ENCODE measurements at places on chromosomes 16 and 17. TPM values are rescaled to one million over a fixed set of nuclear protein-coding genes. Genes with fewer than 3 reads are reported as not detected.

DNA sequence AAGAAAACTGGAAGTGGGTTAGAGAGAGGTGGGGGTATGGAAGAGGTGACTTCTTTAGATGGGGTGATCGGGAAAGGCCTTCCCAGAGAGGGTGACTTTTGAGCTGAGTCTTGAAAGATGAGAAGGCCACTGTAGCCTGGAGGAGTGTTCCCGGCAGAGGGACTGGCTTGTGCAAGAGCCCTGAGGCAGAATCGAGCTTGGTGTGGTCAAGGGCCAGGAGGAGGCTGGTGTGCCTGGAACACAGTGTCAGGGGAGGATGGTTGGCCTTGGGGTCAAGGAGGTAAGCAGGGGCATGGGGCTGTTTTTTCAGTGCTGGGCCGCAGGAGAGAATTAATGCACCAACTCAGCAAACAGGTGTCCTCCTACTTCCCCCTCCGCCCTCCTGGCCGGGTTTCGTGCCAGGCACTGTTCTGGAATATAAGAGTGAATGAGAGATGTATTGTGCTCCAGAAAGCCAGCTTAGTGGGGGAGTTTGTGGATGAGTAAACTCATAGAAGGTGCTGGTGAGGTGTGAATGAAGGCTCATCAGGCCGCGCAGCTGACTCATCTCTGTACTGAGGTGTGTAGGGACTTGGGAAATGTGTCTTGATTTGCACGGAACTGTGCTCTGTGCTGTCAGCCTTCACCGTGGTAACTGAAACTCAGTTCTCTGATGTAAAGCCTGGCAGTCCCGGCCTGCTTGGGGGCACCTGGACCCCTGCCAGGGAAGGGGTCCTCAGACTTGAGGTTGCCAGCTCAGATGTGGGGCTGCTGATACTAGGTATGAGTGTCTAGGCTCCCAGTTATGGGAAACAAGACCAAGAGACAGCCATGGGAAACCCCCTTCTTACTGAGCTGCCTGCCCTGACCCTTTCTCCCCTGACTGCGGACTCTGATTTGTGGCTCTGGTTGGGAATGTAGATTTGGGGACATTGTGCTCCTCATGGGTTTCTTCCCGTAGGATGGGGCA is 15.3 kb downstream of the KSR1 start:
- DNase-seq, result peak; percentile 56

DNA sequence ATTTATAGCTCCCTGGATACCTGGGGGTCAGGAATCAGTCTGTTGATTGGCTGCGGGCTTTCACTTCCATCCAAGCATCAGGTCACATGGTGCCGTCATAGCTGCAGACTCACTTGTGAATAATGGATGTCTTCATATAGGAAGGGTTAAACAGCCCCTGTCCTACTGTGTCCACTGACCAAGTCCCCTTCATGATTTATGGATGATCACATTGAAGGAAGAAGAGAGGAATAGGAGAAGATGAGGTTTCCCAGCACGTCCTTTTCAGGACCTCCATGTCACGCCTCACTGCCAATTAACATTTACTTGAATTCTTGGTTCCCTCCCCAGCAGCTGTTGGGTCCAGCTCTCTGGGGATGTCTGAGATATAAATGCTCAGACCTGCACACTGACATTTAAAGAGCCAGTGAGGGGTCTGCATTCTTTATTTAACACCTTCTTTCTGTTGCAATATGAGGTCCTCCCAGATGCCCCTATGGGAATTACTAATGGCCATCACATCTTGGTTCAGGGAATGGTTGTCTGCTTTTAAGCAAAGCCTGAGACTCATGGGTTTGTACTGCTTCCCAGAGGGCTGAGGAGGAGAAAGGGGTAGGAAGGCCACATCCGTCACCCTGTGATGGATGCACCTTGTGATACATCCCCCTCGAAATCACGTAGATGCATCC is 230.6 kb upstream of the HSBP1 start:
- no peak for DNase-seq

DNA sequence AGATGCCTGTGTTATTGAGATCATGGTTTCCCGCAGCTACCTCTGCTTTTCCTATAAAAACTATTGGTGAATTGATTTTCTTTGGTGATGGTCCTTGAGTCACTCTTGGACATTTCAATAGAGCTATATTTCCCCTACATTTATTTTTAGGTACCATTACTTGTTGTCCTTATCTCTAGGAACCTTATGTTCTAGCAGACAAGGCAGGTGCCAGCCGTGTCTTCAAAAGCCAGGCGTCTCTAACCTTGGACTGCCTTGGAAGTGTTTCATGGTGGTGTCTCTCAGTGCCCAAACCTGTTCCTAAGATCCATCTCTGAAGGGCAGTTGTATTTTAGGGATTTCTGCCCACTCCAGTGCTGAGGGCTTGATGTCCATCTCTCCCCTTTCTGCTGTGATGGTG is 77.4 kb upstream of the CLEC18A start:
- no peak for DNase-seq

- peak; percentile 65 for DNase-seq
Observed at GRCh38 chr17:57833179-57833939, 16.5 kb downstream of the MRPS23 start.

- no peak for DNase-seq
Observed at GRCh38 chr17:45703348-45703747, 80.8 kb upstream of the CRHR1 start.

GRCh38 chr16:64406770-64407181 is 715.1 kb downstream of the CDH11 start:
- DNase-seq, result no peak

DNA sequence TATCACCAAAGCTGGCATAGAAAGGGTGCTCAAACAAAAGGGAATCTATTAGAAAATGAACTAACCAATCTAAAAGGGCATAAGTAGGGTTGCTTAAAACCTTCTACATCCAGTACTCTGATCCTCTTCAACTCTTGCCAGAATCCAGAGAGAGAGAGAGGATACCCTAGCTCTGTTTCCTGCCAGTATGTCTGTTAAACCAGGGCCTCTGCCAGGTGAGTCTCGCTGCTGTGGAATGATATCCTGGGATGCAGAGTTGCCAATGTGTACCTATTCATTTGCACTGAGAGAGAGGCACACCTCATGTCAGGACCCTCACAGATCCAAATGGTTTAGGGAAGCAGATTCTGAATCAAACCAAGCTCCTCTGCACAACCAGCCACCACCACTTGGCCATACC is 79.8 kb upstream of the DYNLRB2 start:
- no peak for DNase-seq

GRCh38 chr17:15261258-15261801 is 3.8 kb downstream of the PMP22 start:
- DNase-seq, result peak; percentile 74

SOX9 gene
- total RNA-seq, result 16.1 TPM

MYO18A gene
- total RNA-seq, result 359 TPM

DNA sequence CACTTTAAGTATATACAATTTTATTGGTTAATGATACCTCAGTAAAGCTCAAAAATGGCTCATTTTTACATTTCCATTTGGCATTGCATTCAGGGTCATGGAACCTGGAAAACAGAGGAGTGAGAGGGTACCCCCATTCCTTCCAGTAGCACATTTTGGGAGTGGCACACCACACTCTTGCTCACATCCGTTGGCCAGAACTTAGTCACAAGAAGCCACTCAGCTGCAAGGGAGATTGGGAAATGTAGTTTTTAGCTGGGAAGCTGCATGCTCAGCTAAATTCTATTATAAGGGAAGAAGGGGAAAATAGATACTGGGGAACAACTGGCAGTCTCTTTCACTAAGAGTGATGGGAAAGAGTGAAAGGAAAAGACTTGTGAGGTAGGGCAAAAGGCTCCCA is 102.5 kb upstream of the TMEM97 start:
- DNase-seq, result no peak

PLD6 gene
- not detected for total RNA-seq

LRRC37A gene
- 1.8 TPM for total RNA-seq

- no peak for DNase-seq
Observed at GRCh38 chr16:66426112-66427035, 721 bp upstream of the BEAN1 start.

FBXW10 gene
- not detected for total RNA-seq

NUBP1 gene
- total RNA-seq, result 31.4 TPM

DNA sequence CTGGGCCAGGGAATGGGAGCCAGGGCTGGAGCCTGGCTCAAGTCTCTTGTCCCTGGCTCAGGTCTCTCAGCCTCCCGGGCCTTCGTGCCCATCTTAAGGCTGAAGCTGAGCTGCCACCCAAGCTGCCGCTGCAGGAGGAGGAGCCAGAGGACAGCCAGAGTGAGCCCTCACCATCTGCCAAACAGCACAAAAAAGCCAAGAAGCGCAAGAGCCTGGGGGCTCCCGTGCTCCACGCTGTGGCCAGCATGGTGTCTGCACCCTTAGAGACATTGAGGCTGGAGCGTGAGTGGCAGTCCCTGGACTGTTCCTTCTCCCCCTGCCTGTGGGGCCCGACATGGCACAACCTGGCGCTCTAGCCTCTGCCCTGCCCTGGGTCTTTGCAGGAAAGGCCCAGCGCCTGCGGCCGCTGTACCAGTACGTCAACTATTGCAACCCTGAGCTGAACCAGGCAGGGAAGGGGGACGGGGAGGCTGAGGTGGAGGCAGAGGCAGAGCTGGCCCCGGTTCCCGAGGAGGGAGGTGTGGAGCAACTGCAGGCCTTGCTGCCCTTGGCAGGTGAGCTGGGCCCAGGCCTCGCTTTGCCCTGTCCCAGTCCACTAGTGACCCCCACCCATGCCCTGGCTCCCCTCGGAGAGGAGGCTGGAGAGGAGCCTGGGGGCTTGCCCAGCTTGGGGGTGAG is 1.3 kb downstream of the C16orf86 start:
- peak; percentile 81 for DNase-seq

BAIAP3 gene
- 29.8 TPM for total RNA-seq

GRCh38 chr16:10828851-10829366 is 10.3 kb upstream of the TVP23A start:
- peak; percentile 35 for DNase-seq

DNA sequence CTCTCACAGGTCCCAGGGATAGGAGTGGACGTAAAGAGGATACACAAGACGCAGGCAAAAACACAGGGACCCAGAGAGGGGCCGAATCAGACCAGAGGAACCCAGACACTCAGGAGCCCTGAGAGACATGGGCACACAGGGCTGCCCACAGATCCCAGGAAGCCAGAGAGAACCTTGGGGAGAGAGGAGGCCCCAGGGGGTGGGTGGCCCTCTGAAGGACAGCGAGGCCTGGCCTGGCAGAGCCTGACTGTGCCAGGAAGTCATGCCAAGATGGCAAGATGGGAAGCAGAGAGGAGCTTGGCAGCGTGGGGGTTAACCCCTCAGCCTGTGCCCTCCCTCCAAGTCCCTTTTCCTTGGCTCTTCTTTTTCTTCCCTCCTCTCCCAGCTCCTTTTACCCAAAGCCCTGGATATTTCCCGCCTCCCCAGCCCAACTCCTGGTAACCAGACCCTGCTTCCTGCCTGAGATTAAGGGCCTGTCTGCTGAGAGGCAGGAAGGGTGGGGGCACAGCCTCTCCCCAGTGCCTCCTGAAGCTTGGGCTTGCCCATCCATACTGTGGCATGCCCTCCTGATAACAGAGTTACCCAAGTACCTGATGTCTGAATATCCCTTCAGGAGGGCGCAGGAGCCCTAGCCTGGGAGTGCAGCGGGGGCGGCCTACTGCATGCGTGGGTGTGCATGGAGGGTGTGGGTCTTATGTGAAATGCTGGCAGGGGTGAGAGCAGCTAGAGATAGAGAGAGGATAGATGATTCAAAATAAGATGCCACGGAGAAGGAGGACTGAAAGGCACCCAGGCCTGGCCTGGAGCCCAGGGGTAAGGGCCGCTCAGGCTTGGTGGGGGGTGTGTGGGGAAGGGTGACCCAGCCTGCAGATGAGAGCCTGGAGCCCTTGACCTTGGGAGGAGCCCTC is 6.0 kb upstream of the TBX21 start:
- DNase-seq, result no peak
